Sigmoid colon (tissue), 7 donors: ENCODE measurements at places on chromosomes 2 and 18. TPM values are rescaled to one million over a fixed set of nuclear protein-coding genes. Genes with fewer than 3 reads are reported as not detected.

Gene RBM44
- polyA plus RNA-seq: not detected

DNA sequence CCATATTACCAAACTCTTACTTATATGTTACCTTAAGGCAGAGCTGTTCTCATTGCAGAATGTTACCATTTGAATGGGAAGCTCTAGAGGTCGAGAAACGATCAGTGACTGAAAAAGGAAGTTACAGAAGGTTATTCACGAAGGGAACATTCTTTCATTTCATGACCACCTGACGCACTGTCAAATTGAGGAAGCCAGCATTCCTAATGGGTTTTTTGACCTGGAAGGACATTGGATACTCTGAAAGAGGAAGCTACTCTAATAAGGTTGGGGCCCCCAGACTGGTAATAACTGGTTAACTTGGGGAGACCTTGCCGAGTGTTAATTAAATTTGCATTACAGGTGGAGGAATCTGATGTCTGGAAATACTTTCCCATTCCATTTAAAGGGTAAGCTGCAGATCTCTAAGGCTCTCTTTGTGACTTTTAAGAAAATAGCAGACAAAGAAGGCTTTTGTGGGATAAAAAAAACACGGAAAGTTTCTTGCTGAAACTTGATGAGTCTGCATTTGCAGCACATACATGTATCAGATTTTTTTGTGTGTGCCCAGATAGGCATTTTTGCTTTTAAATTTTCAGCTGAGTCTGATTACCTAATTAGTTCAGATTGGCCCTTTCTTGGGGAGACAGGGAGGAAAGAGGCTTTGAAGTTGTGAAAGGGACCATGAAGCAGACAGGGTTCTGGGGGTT lies 137.1 kb downstream of the LTBP1 start:
- H3K27ac ChIP-seq: no peak overlapping the region
- no peaks in the 10 kb centered on the region for H3K36me3 ChIP-seq
- no peak for DNase-seq
- H3K4me1 ChIP-seq: no peaks in the 10 kb centered on the region

Gene RPRM
- not detected for polyA plus RNA-seq

- no peak for DNase-seq
- no peaks in the 10 kb centered on the region for H3K27me3 ChIP-seq
- H3K4me3 ChIP-seq: no peak overlapping the region
- no peaks in the 10 kb centered on the region for H3K4me1 ChIP-seq
- no peak overlapping the region for H3K27ac ChIP-seq
- no peaks in the 10 kb centered on the region for H3K36me3 ChIP-seq
Observed at GRCh38 chr2:134682726-134683125, 36.1 kb downstream of the TMEM163 start.

DNA sequence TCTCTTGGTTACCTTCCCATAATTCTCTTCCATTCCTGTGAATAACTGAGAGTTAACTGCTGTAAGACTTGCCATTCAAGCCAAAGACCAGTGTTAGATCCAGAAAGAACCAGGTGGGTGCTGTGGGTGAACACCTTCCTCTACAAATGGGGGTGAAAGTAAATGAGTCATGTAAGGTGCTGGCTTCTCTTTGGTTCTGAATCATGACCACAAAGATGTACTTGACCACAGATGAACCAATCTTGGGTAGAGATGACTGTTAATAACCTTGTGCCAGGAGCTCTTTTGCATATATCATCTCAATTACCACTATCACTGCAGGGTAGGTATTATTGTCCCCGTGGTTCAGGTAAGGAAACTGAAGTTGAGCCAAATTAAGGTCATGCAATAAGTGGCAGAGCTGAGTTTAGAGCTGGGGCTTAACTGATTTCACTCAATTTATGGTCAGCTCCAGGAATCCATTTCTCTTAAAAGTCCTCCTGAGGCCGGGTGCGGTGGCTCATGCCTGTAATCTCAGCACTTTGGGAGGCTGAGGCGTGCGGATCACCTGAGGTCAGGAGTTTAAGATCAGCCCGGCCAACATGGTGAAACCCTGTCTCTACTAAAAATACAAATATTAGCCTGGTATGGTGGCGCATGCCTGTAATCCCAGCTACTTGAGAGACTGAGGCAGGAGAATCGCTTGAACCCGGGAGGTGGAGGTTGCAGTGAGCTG lies 244.9 kb upstream of the CXCR4 start:
- no peaks in the 10 kb centered on the region for H3K27me3 ChIP-seq
- no peak overlapping the region for H3K4me3 ChIP-seq
- no peak for DNase-seq
- H3K27ac ChIP-seq: no peak overlapping the region
- H3K4me1 ChIP-seq: peaks cover 9% of the 10 kb centered on the region
- H3K36me3 ChIP-seq: no peaks in the 10 kb centered on the region

GRCh38 chr2:232488721-232489300 lies 1.2 kb upstream of the ECEL1 start:
- H3K4me3 ChIP-seq: no peak overlapping the region
- DNase-seq: peak; percentile 27
- no peaks in the 10 kb centered on the region for H3K36me3 ChIP-seq
- H3K4me1 ChIP-seq: peaks cover 11% of the 10 kb centered on the region
- H3K27me3 ChIP-seq: peaks cover 37% of the 10 kb centered on the region
- H3K27ac ChIP-seq: no peak overlapping the region
